ENCODE measurements at places on chromosomes 5 and 9.

DNA sequence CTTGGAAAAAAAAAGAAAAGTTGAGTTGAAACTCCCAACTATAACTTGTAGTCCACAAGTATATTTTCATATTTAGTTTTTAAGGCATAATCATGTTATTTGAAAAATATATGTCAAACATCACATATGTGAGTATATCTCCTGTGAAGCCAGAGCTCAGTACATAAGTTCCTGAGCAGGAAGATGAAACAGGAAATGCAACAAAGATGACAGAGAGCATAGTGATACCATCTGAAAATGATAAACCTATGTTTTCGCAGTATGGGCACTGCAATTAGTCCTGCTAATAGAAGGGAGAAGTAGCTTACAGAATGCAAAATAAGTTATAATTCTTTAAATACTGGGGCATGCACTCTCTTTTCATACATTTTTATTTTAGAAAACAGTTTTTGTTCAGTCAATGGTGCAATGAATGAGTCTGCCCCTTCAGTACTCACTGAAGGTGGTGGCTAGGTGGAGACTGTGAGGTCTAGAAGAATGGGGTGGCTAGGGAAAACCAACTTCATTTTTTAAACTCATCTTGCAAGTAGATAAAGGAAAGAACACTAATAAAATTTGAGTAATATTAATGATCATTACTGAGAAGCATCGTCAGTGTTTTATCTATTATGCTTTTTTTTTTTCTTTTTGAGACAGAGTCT, 54.1 kb upstream of the FYB1 start:
- H3K4me1 ChIP-seq, result peaks cover 19% of the 10 kb centered on the region
- no peak overlapping the region for H3K4me3 ChIP-seq
- no peaks in the 10 kb centered on the region for H3K36me3 ChIP-seq
- H3K27me3 ChIP-seq, result no peaks in the 10 kb centered on the region

DNA sequence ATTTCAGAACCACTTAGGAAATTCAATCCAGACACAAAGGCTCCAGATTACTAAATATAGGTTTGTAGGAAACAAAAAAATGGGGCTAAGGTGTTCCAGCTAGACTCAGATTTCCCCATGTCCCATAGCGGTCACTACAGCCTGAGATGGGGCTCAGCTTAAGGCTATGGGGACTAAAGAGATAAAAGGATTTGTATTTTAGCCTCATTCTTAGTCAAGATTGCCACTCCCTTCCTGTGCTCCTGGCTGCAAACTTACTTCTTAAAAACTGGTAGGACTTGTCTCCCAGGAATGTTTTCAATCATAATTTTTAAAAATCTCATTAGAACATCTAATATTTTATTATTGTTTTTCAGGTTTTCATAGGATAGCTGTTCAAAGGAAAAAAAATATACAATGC, 253.8 kb upstream of the DAB2 start:
- H3K27me3 ChIP-seq, result no peaks in the 10 kb centered on the region
- H3K27ac ChIP-seq, result no peak overlapping the region
- no peaks in the 10 kb centered on the region for H3K36me3 ChIP-seq
- H3K4me1 ChIP-seq, result no peaks in the 10 kb centered on the region

- no peak overlapping the region for H3K27ac ChIP-seq
- H3K27me3 ChIP-seq, result no peaks in the 10 kb centered on the region
- no peaks in the 10 kb centered on the region for H3K36me3 ChIP-seq
- H3K4me3 ChIP-seq, result no peak overlapping the region
Observed at GRCh38 chr9:87527211-87527916, 29.7 kb downstream of the DAPK1 start.

- DNase-seq, result no peak
- no peak overlapping the region for H3K4me3 ChIP-seq
- H3K4me1 ChIP-seq, result no peaks in the 10 kb centered on the region
- H3K27ac ChIP-seq, result no peak overlapping the region
- no peaks in the 10 kb centered on the region for H3K36me3 ChIP-seq
Observed at GRCh38 chr5:109612278-109612905, 77.3 kb upstream of the MAN2A1 start.

- H3K27ac ChIP-seq, result no peak overlapping the region
- no peaks in the 10 kb centered on the region for H3K27me3 ChIP-seq
- no peaks in the 10 kb centered on the region for H3K4me1 ChIP-seq
- H3K4me3 ChIP-seq, result no peak overlapping the region
- DNase-seq, result no peak
- H3K36me3 ChIP-seq, result no peaks in the 10 kb centered on the region
Observed at GRCh38 chr9:25954209-25954608, 276.0 kb upstream of the TUSC1 start.

GRCh38 chr5:146793709-146794108, 84.8 kb downstream of the PPP2R2B start:
- no peaks in the 10 kb centered on the region for H3K36me3 ChIP-seq
- no peak overlapping the region for H3K4me3 ChIP-seq
- H3K27me3 ChIP-seq, result no peaks in the 10 kb centered on the region
- H3K27ac ChIP-seq, result no peak overlapping the region
- H3K4me1 ChIP-seq, result no peaks in the 10 kb centered on the region
- DNase-seq, result no peak

DNA sequence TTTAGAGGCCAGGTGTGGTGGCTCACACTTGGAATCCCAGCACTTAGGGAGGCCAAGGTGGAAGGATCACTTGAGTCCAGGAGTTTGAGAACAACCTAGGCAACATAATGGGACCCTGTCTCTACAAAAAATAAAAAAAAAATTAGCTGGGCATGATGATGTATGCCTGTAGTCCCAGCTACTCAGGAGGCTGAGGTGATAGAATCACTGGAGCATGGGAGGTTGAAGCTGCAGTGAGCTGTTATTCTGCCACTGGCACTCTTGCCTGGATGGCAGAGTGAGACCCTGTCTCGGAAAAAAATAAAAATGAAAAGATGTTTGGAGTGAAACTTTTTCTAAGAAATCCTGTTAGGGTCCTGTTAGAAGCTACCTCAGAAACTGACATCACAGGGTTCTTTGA, 24.2 kb downstream of the OCLN start:
- no peaks in the 10 kb centered on the region for H3K27me3 ChIP-seq
- no peak overlapping the region for H3K4me3 ChIP-seq
- H3K27ac ChIP-seq, result no peak overlapping the region
- H3K4me1 ChIP-seq, result no peaks in the 10 kb centered on the region

DNA sequence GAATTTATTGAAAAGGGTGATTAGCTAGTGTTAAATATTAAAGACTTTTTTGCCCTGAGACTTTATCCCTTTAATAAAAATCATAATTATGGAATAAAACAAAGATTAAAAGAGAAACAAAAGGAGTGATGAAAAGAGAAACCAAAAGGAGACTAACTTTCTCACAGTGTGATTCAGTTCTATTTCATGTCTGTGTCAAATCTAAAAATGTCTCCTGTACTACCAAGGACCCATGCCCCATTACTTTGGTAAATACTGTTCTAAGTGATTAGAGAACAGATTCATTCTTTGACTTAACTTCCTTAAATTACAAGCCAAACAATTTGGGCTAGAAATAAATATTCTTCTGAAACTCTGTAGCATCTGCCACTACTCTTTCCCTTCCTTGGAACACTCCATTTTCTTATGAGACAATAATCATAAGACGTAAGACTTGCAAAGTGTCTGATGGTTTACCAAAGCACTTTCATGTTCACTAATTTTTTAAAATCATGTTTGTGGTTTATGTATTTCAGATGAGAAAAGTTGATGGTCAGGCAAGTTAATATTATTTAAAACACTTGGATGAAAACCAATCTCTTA, 319.0 kb downstream of the EBF1 start:
- H3K4me1 ChIP-seq, result no peaks in the 10 kb centered on the region
- H3K27me3 ChIP-seq, result no peaks in the 10 kb centered on the region
- DNase-seq, result no peak
- H3K36me3 ChIP-seq, result no peaks in the 10 kb centered on the region
- no peak overlapping the region for H3K4me3 ChIP-seq
